ENCODE measurements at places on chromosomes 3 and 15.

DNA sequence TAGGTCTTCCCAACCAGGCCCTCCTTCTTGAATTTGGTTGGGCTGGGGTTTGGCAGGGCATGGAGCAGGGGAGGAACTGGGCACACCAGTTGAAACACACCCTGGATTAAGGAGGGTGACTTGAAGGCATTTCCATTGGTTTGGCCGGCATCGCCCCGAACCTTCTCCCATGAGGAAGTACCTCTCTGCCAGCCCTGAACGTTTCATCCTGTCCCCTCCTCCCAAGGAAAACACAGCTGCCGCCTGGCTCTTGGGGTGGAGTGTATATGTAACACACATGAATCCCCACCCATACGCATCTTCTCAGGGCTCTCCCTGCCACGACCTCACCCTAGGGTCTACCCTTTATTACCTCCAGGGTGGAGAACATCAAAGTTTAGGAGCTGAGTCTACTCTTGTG lies 14.6 kb downstream of the UBAP1L start:
- no peak for DNase-seq

- no peak for DNase-seq
Measured at GRCh38 chr15:101807345-101807945, 4.1 kb downstream of the OR4F6 start.

DNA sequence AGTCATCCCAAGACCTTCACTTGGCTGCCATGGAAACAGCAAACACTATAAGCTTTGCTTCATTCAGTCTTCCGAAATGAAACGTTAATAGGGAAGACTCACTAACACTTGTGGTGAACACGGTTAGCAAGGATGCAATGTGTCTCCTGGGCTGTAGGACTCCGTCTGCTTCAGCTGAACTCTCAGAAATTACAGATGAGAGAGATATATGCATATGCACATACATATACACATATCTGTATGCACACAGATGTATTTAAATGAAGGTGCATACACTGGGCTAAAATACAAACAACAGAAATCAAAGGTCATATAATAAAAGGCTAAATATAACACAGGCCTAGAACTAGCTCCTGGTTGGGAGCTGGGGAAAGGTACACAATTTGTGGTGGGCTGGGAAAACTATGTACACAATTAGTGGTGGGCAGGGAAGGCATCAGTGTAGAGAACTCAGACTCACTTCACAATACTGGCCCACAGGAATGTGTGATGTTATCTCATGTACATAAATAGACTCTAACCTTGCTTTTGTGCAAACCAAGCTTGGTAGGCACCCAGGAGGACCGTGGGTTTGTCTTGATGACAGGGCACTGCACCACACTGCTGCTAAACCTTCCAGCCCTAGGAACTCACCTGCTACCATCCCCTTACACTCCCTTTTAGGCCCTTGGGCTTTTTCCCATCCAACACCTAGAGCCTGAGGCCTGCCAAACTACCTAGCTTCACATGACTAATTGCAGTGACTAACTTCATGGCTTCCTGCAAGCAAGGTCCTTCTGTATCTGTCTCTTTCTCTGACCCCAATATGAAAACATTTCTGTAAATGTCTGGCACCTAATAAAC lies 873.1 kb downstream of the NSUN3 start:
- DNase-seq: no peak

- DNase-seq: no peak
Measured at GRCh38 chr3:124032311-124032880, 40.5 kb upstream of the ROPN1 start.

DNA sequence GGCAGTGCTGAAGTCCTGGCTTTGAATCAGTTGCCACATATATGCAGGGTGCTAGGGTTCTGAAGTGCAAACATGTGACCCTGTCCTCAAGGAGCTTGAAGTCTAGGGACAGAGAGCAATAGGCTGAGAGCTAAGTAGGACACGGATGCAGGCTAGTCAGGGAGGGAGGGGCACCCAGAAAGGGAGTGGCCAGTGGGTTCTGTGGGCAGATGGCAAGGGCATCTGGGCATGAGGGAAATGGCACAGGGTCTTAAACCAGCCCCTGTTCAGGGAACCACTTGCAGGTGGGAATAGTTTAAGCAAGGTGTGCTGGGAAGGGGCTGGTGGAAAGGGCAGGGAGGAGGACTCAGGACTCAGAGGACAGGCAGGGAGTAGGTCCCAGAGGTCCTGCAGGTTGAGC lies 46.4 kb upstream of the EPHB1 start:
- no peak for DNase-seq

- no peak for DNase-seq
Measured at GRCh38 chr15:53869044-53869805, 109.0 kb upstream of the UNC13C start.

GRCh38 chr15:42233107-42233506 lies 25.0 kb upstream of the VPS39 start:
- no peak for DNase-seq

GRCh38 chr3:187498211-187498724 lies 130.1 kb downstream of the RTP4 start:
- no peak for DNase-seq

DNA sequence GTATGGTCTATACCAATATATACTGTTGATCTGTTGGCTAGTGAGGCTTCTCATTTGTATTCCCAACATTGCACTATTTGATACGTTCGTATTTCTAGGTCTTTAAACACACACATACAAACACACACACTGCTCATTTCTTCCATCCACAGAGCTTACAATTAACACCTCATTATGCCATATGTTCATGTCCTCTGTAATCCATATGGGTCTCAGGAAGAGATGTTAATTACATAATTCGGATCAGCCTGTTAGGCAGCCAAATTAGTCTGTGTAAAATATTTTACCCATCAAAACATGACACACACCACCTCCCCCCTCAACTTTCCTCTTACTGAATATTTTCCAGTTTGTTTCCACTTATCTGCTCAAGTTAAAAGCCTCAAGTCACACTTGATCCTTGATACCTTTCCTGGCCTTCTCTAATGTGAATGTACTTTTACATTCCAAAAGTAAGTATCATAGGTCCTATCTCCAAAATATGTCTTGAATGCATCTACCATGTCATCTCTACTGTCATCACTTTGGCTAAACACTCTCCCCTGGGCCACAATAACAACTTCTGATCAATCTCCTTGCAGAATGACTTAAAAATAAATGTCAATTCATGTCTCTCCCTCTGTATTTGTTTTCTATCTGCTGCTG lies 28.2 kb downstream of the EOGT start:
- no peak for DNase-seq

GRCh38 chr3:157786211-157786610 lies 283.0 kb upstream of the VEPH1 start:
- DNase-seq: no peak

- DNase-seq: no peak
Measured at GRCh38 chr3:31038086-31038739, 143.8 kb upstream of the GADL1 start.

GRCh38 chr3:164620423-164620822 lies 457.9 kb downstream of the SI start:
- DNase-seq: no peak

DNA sequence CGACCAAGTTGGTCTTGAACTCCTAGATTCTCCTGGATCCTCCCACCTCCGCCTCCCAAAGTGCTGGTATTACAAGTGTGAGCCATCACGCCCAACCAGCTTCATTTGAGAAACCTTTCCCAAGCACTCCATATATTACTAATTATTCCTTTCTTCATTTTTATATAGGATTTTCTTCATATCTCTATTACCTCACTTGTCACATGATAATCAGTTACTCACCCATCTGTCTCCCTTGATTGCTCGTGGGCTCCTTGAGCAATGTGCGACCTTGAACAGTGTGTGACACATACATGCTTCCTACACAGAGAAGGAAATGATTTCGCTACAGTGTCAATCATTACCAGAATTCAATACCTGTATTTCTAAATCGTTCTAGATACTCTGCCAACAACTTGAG lies 110.7 kb upstream of the C2CD4B start:
- no peak for DNase-seq

- no peak for DNase-seq
Measured at GRCh38 chr15:49620199-49620598, 419 bp downstream of the FAM227B start.

- DNase-seq: no peak
Measured at GRCh38 chr3:163890661-163891060, 1187.6 kb downstream of the SI start.

DNA sequence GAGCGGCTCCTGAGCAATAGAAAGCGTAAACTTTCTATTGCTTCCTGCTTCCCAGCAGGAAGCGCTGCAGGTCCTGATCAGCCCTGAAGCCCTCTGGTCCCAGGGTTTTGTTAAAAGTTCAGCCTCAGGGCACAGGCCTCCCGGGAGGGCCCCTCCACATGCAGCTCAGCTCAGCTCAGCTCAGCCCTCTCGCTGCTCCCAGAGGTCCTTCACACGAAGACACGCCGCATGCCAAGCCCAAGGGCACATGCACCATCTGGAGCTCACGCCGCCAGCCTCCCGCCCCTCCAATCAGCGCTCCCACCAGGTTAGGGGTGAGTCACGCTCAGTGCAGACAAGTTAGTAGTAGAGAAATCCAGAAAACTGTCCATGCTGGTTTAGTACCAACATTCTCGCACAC lies 12.7 kb downstream of the TKT start:
- no peak for DNase-seq

GRCh38 chr15:81887912-81888311 lies 157.9 kb downstream of the MEX3B start:
- DNase-seq: no peak

DNA sequence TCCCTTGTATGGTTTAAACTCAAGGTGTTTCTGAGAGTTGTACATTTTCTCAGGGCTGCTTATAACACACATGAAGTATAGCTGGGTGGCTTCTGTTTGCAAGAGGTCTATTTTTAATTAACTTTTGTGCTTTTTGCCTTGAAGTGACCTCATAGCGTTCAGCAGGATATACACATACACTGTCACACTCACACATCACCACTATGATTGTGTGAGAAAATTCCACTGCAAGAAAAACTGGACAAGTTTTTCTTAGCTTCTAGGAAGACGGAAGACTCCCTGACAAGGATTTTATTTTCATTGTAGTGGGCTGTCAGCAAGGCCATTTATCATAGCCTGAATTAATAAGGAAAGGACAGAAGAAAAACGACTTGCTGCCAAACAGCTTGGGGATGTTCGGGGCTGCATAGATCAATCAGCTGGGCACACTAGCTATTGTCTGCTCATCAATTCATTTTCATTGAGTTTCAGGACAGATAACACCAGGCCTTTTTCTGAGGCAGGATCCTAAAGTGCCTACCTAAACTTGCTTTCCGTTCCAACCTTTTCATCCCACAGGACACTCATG lies 192.8 kb upstream of the CRBN start:
- DNase-seq: no peak

DNA sequence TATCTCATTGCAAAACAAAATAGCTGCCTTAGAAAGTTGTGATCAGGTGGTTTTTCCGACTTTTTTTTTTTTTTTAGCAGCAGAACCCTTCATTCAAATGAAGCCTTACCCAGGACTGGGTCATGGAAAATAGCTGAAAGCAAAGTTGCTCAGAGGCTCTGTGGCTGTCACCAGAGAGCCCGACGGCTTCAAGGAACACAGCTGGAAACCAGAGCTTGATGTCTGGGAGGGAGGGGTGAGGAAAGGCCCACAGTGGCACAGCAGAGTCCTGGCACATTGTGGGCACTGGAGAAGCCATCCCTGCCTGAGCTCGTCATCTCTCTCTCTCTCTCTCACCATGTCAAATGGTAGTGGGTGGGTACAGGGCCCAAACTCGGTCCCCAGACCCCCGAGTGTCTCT lies 77.5 kb downstream of the RPN1 start:
- DNase-seq: no peak

- no peak for DNase-seq
Measured at GRCh38 chr3:111538681-111539083, 3.3 kb upstream of the CD96 start.

GRCh38 chr3:12758025-12758781 lies 856 bp downstream of the TMEM40 start:
- DNase-seq: no peak

DNA sequence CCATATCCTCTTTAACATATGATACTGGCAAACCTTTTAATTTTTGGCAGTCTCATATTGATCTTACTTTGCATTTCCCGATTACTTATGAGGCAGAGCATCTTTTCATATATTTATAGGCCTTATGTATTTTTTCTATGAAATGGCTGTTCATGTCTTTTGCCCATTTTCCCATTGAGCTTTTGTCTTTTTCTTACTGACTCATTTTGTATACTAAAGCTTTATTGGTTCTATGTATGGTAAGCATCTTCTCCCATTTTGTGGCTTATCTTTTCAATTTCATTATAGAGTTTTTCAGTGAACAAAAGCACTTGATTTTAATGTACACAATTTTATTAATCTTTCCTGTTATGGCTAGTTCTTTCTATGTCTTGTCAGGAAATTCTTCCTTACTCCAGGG lies 17.2 kb downstream of the HDGFL3 start:
- DNase-seq: no peak

DNA sequence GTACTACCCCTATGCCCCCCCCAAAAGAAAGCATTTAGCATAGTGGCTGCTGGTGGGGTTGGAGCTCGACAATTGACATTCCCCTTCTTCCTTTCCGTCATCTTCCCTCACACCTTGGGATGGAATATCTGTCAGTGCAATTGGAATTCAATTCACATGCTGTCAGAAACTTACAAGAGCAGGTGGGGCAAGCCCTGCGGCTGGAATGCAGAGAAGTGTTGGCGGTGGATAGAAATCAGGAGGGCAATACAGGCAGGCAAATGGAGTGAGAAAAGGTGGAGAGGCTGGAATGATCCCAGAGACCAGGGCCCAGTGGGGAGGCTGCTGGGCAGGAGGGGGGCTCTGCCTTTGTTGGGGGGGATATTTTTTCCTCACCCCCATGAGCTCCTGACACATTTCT lies 44.1 kb downstream of the FAM3D start:
- DNase-seq: no peak

DNA sequence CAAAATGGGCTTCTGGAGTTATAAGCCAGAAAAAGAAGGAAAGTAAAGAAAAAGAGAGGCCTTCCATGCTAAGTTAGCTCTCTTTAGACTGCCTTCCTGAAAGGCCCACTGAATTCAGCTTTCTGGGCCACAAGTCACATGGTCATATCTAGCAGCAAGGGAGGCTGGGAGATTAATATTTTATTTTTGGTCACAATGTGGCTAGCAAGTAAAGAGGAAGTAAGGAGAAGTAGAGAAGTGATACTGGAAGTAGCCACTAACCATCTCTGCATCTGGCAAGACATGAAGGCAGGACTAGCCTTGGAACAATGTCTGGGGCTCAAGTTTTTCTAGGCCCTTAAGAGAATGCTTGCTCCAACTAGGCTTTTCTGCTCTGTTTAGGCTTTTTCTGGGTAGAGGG lies 81.8 kb upstream of the UBE2E1 start:
- no peak for DNase-seq

- DNase-seq: no peak
Measured at GRCh38 chr3:120245386-120245785, 39.6 kb downstream of the GPR156 start.

- DNase-seq: no peak
Measured at GRCh38 chr15:58269455-58270414, 131.6 kb downstream of the AQP9 start.

- DNase-seq: no peak
Measured at GRCh38 chr3:175129126-175129525, 270.0 kb downstream of the NAALADL2 start.

- no peak for DNase-seq
Measured at GRCh38 chr3:139557041-139557440, 17.5 kb upstream of the RBP1 start.
